ENCODE measurements at places on chromosomes 11 and 22. TPM values are rescaled to one million over a fixed set of nuclear protein-coding genes. Genes with fewer than 3 reads are reported as not detected.

DNA sequence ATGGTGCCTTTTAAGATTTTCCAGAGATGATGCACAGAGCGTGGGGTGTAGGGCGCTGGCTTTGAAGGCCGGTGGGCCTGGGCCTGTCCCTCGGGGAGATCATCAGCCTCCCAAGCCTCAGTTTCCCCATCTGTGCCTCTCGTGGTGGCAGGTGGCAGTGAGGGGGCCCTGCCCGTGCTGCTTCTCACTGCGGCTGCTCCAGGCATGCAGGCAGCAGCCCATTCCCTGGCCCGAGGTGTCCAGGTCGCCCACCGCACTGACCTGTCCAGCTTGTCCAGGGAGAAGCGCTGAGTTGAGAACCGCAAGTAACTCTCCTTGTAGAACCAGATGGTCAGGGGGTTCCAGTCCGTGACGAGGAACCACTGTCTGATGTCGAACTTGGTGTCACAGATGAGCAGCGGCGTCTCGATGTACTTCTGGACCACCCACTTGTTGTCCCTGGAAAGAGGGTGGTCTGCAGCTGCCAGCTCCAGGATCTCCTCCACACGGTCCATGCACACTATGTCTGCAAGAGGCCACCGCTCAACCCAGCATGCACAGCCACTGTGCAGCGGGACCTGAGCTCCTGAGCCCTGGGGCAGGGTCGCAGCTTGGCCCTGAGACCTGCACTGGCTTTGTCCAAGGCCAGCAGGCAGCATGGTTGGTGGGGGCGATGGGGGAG lies 20.5 kb upstream of the IL17REL start:
- no peak for DNase-seq

DNA sequence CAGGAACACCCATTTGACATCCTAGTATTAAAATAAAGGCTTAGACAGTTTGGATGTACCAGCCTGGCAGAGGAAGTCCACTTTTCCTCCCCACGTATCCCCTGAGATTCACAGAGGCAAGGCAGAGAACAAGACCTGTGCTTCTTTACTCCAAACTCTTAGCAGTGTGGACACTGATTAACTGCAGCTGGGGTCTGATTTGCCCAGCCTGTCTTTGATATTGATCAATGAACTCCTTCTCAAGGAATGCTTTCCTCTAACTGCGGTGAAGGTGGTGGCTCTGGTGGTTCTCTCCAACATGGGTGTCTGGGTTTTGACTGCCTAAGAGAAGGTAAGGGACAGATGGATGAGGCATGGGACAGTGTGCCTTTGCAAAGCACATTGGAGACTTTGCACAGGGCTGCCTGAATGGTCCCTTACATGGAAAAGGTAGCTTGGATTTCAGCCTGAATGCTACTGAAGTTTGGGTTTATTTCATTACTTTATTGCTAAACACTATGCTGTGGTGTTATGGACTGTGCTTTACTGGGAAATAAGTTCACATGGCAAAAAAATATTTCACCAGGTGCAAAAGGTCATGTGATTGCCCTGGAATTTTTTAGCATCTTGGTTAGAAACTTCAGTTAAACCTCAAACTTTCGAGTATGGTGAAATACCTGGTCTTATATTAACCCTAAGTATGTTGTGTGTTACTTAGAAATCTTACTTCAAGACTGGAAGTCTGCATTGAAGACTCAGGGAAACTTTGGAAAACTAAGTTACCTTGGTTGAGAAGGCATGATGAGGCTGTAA lies 1.8 kb downstream of the GAS2 start:
- DNase-seq: no peak

DNA sequence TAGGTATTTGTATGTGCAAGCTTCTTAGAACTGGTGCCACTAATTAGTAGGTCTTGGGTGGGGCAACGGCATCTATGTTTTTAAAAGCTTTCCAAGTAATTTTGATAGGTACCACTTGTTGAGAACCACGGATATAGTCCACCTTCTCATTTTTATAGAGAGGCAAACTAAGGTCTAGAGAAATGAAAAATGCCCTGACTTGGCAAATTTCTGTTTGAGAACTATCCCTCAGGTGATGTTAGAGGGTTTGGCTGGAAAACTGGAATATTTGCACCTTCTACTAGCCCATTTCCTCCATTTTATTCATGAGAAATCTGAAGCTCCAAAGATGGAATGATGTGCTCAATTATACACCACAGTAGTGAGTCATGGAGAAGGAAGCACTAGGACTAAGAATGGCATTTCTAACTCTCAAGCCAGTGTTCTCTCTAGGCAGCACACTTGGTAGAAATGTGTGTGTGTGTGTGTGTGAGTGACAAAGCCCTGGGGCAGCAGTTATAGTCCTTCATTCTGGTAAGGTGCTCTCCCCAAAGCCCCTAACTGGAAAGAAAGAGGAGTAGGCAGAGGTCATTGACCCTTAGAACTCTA lies 1.8 kb upstream of the TMEM86A start:
- DNase-seq: no peak

- DNase-seq: no peak
Observed at GRCh38 chr11:117663821-117664220, 133.2 kb downstream of the DSCAML1 start.

GRCh38 chr11:95229199-95229992 lies 1.6 kb downstream of the SESN3 start:
- DNase-seq: no peak

DNA sequence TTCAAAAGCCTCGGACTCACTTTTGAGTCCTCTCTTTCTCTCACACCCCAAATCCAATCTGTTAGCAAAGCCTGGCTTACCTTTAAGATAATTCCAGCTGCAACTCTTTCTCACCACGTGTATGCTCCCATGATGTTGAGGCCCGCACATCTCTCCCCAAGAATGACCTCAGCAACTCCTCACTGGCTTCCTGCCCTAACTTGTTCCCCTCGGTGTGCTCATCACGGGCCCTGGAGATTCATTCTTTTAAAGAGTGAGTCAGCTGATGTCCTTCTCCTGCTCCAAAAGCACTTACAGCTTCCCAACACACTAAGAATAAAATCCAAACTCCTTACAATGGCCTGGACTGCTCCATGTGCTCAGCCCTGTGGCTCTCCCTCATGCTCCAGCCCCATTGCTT lies 1041.3 kb downstream of the OPCML start:
- DNase-seq: no peak

DNA sequence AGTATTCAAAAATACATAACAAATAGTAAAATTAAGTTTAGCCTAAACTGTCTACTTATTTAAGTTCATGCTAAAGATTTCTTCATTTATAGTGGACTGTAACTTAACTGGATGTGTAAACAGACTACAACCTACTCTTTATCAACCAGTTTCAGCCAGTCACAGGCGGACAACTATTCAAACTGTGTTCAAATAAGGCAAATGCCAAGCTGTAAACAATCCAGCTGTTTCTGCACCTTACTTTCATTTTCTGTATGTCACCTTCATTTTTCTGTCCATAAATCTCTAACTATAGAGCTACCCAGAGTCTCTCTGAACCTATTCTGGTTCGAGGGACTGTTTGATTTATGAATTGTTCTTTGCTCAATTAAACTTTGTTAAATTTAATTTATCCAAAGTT lies 992.8 kb downstream of the DLG2 start:
- DNase-seq: no peak

GRCh38 chr22:49620003-49620556 lies 207.6 kb downstream of the BRD1 start:
- no peak for DNase-seq

DNA sequence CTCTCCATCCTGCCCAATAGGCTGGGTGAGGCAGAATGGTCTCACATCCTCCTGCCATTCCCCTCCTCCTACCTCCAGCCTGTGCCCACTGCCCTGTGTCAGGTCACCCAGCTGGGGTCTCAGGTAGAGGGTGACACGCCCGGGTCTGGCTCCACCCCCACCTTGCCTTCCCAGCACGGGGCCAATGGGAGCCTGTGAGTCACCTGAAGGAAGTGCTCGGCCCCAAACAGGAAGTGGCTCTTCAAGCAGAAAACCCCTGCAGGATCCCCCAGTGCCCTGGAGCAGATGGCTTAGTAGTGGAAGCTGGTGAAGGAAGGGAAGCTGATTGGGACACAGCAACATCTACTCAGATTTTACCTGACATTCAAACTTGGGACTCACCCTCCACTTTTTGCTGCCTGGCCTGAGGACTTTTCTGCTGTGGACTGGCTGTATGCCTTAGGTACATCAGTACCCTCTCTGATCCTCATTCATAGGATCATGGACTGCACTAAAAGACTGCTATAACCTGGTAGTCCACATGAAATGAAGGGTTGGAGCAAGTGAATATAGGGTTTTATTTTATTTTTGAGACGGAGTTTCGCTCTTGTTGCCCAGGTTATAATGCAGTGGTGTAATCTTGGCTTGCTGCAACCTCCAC lies 33.4 kb downstream of the GDPD5 start:
- DNase-seq: peak; percentile 41

DNA sequence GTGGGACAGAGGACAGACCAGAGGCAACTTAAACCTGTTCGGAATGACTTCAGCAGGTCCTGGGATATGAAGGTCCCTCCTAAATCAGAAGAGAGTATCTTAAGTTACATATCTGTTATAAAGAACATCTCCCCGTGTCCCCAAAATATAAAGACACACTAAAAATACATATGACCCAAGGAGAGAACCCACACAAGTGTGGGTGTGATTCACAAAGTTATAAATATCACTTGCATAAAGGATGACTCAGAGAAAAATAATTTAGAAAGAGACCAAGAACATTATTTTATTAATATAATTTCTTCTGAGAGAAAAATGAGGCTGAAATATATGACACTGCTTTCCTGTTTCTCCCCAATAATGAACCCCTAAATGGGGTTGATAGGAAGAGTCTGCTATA lies 14.2 kb downstream of the OR5B21 start:
- no peak for DNase-seq

DNA sequence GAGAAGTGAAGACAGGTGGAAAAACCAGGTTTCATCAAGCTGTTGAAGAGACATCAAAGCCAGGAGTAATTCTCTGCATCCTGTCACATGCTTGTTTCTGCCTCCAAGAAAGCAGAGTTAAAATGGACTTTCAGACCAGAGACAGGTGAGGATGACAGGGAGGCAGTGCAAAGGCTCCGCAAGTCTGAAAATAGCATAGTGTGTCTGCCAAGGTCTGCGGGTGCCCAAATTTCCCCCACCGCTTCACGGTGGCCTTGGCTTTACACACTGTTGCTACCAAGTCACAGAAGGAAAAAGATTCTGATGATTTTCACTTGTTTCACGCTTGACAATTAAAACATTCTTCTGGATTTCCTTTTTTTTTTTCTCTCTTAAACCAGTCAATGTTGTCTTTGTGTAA lies 44.2 kb downstream of the SNX19 start:
- DNase-seq: no peak

GRCh38 chr11:106242718-106243415 lies 165.4 kb downstream of the AASDHPPT start:
- DNase-seq: no peak

GRCh38 chr11:1077033-1077416 lies 2.4 kb downstream of the MUC2 start:
- DNase-seq: no peak

- DNase-seq: peak; percentile 37
Observed at GRCh38 chr11:106446955-106447354, 369.5 kb downstream of the AASDHPPT start.

DNA sequence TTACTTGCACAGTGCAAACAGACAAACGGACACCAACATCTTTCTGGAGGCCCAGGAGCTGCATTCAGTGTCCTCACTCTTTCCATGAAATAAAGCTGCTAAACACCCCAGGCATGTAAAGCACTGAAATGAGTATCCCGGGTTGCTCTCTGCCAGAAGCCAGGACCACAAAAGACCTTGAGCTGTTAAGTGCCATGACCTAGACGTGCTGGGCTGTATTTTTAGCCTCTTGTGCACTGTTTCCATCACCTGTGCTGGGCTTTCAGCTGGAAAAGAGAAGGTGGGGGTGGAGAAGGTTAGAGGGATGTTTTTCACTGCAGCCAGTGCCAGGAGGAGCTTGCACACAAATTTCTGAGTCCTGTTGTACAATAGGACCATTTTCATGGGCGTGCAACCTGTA lies 3.4 kb upstream of the KREMEN1 start:
- DNase-seq: no peak

DNA sequence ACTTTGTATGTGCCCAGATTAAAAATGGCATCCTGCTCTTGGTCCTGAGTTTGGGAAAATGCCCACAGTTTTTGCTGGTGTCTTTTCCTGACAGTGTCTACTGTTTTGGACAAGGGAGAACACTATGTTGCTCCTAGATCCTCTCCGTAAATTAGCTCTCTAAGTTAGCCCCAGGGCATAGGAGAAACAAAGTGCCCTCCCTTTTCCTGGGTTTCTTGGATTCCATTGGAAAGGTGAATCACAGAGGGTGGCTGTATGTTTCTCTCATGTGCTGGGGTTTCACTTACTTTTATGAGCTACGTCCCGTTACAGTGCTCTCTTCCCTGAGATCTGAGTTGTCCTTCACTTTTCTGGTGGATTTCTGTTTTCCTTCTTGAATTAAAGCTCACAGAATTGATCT lies 782.8 kb downstream of the CNTN5 start:
- DNase-seq: no peak

- DNase-seq: no peak
Observed at GRCh38 chr11:131671734-131672133, 301.3 kb downstream of the NTM start.

DNA sequence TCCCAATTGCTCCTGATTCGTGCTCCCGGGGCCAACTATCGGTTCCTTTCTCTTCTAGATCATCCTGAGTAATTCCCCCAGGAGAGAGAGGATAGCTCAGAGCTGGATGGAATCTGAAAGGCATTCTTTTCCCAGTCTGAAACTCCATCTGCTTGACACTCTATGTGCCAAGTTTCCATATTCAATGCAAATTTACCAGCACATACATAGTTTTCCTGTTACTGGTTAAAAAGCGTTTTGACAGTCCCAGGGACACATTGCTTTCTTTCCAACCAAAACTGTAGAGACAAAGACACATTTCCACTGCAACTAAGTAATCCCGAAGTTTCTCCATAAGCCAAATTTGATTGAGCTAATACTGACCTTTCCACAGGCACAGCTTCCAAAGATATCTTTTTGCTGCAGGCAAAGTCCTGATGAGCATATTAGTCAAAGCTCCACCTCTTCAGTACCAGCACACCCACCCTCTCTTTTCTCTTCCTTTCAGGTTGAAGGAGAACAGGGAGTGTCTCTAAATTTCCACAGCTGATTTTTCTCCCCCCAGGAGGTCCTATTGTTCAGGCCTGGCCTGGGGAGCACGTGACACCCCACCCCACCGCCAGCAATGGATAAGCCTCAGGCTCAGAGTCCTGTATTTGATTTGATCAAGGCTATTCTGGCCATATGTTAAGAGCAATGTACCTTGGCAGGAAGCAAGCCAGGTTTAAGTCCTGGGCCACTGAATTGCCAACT lies 9.7 kb upstream of the ANKK1 start:
- no peak for DNase-seq

- no peak for DNase-seq
Observed at GRCh38 chr22:24108073-24108472, 73.2 kb upstream of the SUSD2 start.

Gene NXPE1
- total RNA-seq: not detected

Gene CARNS1
- total RNA-seq: 0.09 TPM

Gene RAB39A
- not detected for total RNA-seq

Gene PTGDR2
- 0.19 TPM for total RNA-seq

Gene ENTHD1
- not detected for total RNA-seq

Gene OR4S1
- not detected for total RNA-seq

Gene OR4C46
- not detected for total RNA-seq

Gene KCNQ1OT1
- 8.2 TPM for total RNA-seq
